ENCODE measurements at places on chromosomes 3 and 15.

DNA sequence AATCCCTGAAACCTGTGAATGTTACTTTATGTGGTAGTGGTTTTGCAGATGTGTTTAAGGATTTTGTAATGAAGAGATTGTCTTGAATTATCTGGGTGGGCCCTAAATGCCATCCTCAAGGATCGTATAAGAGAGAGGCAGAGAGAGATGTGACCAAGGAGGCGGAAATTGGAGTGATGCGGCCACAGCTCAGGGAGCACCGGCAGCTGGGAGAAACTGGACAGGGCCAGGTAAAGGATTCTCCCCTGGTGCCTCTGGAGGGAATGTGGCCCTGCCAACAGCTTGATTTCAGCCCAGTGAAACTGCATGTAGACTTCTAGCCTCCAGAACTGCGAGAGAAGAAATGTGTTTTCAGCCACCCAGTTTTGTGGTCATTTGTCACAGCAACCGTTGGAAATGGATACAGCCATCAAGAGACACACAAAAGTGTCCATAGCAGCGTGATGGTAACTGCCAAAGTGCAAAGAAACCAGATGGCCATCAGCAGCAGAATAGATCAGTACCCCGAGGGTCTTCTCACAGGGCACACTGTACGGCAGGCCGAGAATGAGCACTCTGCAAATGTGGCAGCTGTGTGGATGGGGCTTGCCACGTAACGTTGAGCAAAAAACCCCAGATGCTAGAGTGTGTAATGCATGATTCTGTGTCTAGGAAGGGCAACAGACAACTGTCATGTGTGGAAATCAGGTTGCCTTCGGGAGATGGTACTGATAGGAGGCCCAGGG is 12.2 kb downstream of the APBA2 start:
- DNase-seq = no peak

DNA sequence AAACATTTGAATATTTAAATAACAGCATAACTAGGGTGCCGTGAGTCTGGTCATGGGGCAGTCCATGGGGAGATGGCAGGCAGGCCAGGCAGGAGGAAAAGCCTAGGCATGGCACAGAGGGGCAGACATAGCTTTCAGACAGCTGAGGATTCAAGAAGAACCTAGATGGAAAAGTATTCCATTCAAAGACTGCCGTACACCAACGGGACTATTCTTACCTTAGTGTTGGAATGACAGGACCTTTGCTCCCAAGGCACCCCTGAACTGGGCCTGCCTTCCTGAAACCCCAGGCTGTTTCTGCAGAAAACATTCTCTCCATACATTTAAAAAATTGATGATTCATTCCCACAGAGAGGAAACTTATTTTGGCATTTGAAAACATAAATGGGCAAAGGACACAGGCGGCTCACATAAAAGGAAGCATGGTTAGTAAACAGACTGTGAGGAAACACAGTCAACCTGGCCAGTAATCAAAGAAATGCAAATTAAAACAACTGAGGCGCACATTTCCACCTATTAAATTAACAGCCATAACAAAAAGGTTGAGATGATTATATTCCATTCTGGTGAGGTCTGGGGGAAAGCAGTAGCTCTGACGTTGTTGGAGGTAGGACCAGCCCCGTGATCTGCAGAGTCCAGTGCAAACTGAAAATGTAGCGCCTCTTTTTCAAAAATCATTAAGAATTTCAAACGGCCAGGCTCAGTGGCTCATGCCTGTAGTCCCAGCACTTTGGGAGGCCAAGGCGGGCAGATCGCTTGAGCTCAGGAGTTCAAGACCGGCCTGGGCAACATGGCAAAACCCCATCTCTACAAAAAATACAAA is 71.3 kb upstream of the SMAD3 start:
- no peak for DNase-seq

DNA sequence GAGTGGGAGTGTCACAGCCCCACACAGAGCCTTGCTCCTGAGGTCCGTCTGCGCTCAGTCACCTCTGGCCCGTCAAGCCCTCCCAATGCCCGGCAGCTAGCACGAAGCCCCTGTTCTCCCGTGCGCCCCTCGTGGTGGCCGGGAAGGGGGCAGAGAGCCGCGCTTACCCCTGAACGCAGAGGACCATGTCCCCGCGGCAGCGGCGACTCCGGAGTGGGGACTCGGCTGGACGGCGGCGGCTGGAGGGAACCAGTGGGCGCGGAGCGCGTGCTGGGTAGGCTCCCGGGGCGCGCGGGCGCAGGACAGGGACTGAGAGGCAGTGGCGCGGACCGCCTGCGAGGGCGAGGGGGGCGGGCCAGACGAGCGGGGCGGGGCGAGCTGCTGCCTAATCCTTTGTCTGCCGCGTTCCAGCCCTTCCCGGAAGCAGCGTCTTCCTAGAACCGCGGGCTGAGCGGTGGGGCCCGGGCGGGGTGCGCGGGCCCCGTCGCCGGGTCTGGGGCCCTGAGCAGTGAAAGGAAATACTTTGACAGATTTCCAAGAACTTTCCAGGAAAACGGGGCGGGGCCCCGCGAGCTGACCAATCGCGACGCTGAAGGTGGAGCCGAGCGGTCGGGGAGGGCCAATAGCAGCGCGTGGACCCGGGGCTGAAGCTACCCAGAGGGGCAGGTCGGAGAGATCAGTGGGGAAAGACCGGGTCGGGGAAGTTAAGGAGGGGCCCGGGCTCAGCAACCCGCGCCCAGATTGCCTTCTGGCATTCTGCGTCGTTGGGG is at the start of gene CISH:
CISH (minus strand) TSS at position 311 of the 770 bp plus-strand sequence; CDS start at position 187, 124 bp downstream.
- DNase-seq = peak; percentile 98

DNA sequence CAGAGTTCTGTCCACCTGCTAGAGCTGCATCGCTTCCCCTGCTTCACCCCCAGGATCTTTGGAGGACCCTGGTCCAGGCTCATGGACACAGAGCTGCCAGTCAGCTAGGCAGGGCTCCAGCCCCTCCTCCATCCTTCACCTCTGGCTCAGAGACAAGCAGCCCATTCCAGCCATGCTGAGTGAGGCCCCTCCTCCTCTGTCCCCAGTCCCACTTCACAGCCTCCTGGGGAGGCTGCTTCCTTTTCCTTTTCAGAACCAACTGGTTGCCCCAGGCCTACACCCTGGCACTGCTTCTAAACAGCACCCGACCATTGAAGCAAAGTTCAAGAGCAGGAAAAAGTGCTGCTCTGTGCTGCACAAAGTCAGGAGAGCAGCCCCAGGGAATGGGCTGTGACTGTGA is 22.2 kb downstream of the IQSEC1 start:
- DNase-seq = no peak

DNA sequence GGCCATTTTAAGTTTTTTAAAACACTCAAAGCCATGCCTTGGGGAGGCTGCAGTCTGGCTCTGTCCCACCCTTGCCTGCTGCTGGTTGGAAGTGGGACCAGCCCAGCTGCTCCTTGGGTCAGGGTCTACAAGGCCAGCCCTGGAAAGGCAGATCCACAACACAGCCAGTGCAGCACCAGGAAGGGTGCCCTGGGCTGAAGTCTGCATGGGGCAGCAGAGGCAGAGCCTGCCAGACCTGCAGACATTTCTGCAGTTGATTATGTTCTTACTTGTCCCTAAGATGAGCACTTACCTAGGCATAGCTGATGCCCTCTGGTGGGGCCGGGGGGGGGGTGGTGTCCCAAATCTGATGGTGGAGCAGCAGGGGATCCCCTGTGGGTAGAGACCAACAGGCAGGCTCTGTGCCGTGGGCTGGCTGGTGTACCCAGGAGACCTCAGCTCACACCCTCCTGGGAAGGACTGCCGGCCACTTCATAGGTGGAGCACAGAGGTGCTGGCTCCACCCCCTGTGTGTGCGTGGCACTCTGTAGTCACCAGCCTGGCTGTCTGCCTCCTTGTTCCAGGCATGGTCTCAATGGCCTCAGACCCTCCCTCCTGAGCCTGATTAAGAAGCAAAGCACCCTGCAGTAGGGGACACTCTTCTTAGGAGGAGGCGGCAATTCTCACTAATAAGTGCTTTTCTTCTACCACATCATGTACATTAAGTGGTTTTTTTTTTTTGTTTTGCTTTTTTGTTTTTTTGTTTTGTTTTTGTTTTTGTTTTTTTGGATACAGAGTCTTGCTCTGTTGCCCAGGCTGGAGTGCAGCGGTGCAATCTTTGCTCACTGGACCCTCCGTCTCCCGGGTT is 97.4 kb upstream of the KLF13 start:
- DNase-seq = no peak

Data from left kidney (tissue), 8 donors.